ENCODE measurements at places on chromosomes 4 and X. TPM values are rescaled to one million over a fixed set of nuclear protein-coding genes. Genes with fewer than 3 reads are reported as not detected.
A peak's percentile ranks its signal among the peaks of the same experiment; 100 is the strongest.

The ADGRA3 gene
- 1.3 TPM for total RNA-seq

The LINC00632 gene
- not detected for total RNA-seq

- peaks cover 16% of the 10 kb centered on the region for H3K4me1 ChIP-seq
- peak overlapping the region; percentile 99 for H3K27ac ChIP-seq
- no peaks in the 10 kb centered on the region for H3K27me3 ChIP-seq
- peak overlapping the region; percentile 100 for H3K4me3 ChIP-seq
- no peak for DNase-seq
- peaks cover 1% of the 10 kb centered on the region for H3K36me3 ChIP-seq
Observed at GRCh38 chrX:119942831-119943184, 743 bp downstream of the NKAP start.

GRCh38 chr4:169272265-169272886, 1.6 kb upstream of the SH3RF1 start:
- H3K4me3 ChIP-seq, result no peak overlapping the region
- no peaks in the 10 kb centered on the region for H3K36me3 ChIP-seq
- DNase-seq, result no peak

GRCh38 chrX:30649859-30650258, 3.4 kb upstream of the GK start:
- peak overlapping the region; percentile 73 for H3K27ac ChIP-seq
- H3K27me3 ChIP-seq, result no peaks in the 10 kb centered on the region
- H3K4me3 ChIP-seq, result no peak overlapping the region
- no peaks in the 10 kb centered on the region for H3K36me3 ChIP-seq
